Activated T-helper 2 cell treated with anti-CD3 and anti-CD28 coated beads, Interferon-gamma antibody, Interleukin-2, Interleukin-4, amounts not matched to agents 10 μg/mL and 5 μg/mL and 100 μg/mL, durations not matched to agents 14 hours and 24 hours and 36 hours (primary cell): ENCODE measurements at places on chromosomes 16 and 17.

DNA sequence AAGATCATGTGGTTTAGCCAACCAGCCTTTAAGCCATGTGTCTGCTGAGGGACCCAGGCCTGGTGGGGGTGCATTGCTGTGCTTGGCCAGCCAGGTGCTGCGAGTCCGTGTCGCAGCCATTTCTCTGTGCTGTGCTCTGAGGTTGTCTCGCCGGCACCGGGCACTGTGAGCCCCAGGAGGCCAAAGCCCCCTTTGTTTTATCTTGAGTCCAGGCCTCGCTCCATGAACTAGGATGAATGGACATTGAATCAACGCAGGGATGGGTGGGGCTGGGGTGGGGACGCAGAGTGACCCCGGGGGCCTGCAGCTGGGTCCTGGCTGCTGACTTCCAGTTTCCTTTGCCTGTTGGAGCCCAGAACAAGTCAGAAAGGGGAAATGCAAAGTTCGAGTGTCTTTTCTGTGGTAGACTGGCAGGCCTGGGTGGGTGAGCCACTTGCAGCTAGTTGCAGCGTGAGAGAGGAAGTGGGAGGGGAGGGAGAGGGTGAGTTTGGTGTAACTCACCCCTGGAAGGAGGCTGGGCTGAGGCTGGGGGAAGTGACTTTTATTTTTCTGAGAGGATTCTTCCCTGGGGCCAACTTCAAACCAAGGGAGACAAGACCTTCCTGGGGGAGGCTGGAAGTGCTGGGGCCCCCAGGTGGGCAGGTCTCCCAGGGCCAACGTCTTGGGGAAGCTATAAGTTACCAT, 324.7 kb downstream of the SEC14L1 start:
- peak; percentile 77 for DNase-seq

DNA sequence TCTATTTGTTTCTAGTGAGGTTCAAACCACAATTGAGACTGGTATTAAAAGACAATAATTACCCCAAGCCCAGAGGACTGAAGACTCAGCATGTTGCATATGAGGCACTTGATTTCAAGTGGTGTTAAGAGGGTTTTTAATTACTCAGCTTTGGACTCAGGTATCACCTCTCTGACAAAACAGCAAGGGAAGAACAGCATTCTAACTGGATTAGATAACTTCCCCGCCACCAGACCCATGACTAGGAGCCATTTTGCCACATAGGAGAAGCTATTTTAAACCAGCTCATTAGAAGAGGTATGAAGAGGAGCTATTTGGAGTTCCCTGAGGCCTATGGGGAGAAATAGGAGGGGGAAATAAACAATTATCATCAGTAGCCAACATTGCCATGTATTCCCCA, 226.1 kb upstream of the TOX3 start:
- no peak for DNase-seq

DNA sequence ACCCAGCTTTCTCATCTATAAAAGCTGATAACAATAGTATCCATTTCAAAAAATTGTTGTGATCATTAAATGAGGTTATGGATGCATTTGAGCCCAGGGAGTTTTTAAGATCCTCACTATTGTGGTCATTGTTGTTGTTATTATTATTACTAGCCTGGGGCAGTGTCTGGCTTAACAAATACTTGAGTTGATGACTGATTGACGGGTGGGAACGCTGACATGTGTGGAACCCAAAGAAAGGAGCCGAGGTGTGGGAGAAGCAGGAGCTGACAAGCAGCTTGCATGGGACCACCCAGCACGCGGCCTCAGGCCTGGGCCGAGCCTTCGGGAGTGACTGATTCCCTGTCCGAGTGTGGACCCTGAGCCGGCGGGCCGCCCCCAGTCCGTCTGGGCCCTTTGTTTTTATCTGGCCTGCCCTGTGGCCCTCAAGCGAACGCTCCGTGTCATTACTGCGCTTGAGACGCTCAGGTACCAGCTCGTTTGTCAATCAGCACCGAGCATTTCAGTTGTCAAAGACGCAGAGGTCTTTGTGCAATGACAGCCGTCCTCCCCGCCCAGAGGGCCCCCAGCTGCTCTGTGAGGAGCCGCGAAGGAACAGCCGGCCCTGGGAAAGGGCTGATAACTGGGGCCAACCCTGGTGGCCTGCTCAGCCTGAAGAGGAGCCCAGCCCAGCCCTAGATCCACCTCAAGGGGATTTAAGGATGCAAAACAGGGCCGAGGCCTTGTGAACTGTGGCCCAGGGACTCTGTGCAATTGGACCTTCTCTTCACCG, 132.9 kb upstream of the FOXF1 start:
- no peak for DNase-seq

DNA sequence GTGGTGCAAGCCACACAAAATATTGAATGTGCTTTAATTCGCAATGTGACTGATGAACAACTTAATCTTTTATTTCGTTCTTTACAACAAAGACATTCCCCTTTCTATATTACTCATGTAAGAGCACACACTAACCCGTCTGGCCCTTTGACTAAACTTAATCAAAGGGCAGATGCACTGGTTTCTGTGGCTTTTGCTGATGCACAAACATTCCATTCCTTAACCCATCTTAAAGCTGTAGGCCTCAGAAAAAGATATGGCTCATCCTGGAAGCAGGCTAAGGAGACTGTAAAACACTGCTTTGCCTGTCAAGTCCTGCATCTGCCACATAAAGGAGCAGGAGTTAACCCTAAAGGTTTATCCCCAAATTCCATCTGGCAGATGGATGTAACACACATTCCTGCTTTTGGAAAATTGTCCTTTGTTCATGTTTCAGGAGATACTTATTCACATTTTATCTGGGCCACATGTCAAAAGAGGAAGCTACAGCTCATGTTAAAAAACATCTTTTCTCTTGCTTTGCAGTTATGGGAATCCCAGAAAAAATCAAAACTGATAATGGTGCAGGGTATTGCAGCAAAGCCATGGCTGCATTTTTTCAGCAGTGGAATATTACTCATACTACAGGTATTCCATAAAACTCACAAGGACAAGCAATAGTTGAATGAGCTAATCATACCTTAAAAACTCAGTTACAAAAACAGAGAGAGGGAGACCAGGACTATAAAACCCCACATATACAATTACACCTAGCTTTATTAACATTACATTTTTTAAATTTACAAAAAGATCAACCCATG, 137.2 kb downstream of the AHSP start:
- no peak for DNase-seq

GRCh38 chr16:57959121-57959520, 11.8 kb downstream of the CNGB1 start:
- no peak for DNase-seq

GRCh38 chr16:19991614-19992013, 82.1 kb downstream of the GPR139 start:
- DNase-seq, result no peak

- no peak for DNase-seq
Observed at GRCh38 chr17:11216976-11217375, 24.0 kb upstream of the SHISA6 start.

- no peak for DNase-seq
Observed at GRCh38 chr17:38994026-38994425, 26.8 kb upstream of the FBXO47 start.

- DNase-seq, result no peak
Observed at GRCh38 chr17:42691021-42691545, 8.8 kb downstream of the CNTNAP1 start.

DNA sequence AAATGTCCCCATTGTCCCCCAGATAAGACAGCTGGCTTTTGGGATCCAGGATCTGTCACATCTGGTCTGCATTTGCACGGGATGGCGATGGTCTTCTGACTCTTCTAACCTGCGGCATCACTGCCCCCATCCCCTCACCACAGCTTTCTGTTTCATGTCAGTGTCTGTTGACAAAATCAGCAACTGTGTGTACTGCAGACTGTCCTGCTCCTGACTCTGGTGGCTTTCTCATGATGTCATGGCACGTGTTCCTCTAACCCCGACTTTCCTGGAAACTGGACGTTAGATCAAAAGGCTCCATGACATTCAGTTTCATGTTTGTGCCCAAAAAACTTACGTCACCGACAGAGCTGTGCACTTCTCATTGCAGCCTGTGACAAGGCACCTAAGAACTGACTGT, 30.1 kb upstream of the CPNE2 start:
- DNase-seq, result no peak

DNA sequence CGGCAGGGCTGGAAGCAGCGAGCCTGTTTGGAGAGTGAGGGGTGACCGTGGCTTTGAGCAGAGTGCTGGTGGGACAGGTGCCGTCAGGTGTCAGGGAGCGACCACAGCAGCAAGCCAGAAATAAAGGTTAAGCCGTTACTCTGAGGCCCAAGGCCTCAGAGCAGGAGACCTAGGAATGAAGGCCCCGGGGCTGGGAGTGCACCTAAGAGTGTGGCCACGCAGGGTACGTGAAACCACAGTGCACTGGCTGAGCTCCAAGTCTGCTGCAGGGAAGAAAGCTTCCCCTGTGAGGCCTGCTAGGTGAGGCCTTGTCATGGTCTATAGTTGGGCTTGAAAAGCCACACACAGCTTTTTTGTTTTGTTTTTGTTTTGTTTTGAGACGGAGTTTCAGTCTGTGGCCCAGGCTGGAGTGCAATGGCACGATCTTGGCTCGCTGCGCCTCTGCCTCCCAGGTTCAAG, 8.7 kb downstream of the CLUAP1 start:
- DNase-seq, result peak; percentile 59

DNA sequence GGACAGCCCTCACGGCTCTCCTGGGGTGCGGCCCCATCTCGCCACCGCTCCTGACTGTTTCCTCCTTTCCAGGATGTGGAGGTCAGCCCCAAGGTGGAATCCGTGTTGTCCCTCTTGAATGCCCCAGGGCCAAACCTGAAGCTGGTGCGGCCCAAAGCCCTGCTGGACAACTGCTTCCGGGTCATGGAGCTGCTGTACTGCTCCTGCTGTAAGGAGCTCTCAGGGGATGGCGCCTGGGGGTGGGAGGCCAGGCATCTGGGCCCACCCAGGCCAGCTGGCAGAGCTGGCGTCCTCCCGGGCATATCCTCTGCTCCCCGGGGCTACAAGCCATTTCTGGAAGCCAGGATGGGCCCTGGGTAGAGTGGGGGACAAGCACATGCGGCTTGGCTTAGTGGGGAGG, 13.2 kb downstream of the IL34 start:
- no peak for DNase-seq

- DNase-seq, result no peak
Observed at GRCh38 chr17:66413559-66414520, 111.4 kb downstream of the PRKCA start.

- no peak for DNase-seq
Observed at GRCh38 chr17:292016-292415, 60.6 kb downstream of the RPH3AL start.

GRCh38 chr16:67927131-67927941, 4.3 kb downstream of the CTRL start:
- no peak for DNase-seq

GRCh38 chr16:54282928-54283724, 3.5 kb downstream of the IRX3 start:
- DNase-seq, result no peak

- no peak for DNase-seq
Observed at GRCh38 chr17:78517421-78517820, 59.8 kb downstream of the DNAH17 start.

DNA sequence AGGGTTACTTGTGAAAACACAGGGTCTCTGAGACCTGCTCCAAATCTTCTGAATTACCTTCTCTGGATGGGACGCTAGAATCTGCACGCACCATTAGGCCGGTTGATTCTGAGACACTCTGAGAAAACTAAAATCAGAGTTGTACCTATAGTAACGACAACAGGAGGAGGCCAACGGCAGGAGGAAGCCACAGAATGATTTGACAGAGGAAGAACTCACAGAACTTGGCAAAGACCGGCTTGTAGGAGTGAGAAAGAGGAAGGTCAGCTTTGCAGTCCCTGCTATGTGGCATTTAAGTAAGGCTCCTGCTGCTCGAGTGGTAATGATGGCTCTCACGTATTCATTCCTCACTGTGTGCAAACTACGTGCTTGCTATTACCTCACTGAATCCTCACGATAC, 483.0 kb downstream of the TMEM114 start:
- DNase-seq, result no peak

GRCh38 chr17:48129981-48130380, 22.4 kb downstream of the SNX11 start:
- no peak for DNase-seq

DNA sequence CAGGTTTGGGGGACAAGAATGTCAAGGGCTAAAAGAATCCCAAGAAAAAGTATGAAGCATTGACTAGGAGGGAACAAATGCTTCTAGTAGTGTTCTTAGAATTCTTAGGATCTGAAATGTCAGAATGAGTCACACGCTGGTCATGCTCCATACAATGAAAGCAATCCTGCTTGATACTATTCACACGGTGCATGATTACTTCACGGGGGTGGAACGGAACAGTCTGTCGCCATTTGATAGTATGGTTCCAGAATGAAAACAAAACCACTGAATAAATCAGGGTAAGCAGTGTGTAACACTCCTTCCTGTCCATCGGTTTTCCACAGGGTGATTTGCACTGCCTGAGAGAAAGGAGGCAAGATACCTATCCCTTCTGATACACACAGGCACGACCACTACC, 22.9 kb upstream of the YWHAE start:
- no peak for DNase-seq

DNA sequence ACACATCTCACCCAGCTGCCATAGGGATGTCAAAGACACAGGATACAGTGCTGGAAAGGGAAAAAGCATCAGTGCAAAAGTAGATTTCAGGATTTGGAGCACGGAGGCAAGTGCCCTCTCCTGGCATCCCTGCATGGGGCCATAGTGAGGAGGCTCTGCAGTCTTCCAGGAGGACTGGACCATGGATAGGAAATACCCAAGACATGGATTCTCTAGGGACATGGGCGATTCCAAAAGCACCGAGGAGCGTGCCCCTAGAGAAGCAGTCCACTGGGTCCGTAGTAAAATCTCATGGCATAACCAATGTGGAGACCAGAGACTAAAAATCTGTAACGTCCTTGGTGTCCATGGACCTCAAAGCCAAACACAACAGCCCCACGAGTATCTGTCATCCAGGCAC, 818.2 kb downstream of the KCNJ18 start:
- no peak for DNase-seq

- DNase-seq, result no peak
Observed at GRCh38 chr17:49439305-49439672, 24.6 kb upstream of the PHB1 start.

DNA sequence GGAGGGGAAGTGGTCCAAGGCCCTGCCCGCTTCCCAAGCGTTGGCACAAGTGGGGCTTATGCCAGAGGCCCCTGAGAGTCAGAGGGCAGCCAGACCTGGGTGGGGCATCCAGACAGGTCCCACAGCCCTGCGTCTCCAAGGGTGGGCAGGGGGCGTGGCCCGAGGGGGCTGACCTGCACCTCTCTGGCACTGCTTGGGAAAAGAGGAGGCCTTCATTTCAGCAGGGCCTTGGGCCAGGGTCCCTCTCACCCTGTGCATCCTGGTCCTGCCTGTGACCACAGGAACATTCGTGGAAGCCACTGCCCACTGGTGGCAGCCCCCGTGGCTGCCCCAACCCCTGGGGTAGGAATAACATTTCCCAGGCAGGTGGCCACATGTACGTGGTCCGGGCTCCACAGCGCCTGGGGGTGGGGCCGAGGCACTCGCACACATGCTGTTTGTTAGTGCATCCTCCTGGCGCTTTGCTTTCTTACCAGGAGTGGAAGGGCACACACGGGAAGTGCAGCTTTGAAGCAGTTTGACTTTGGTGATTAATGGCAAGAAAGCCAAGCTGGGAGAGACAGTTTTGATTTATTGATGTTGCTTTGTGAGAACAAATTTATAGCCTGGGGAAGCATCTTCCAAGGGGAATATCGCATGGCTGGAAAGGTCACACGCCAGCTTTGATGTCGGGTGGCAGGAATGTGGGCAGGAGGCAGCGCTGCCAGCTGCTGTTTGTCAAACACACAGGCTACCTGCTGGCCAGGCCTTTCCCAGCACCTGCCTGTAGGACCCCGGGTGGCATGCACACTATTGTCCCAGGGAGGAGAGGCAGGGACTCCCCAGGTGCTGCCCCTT, 4.3 kb downstream of the CENPX start:
- no peak for DNase-seq

GRCh38 chr16:85130705-85131028, 18.4 kb upstream of the CIBAR2 start:
- DNase-seq, result no peak
